ENCODE measurements at places on chromosomes 6 and 20. TPM values are rescaled to one million over a fixed set of nuclear protein-coding genes. Genes with fewer than 3 reads are reported as not detected.

The C6orf15 gene
- total RNA-seq: not detected

DNA sequence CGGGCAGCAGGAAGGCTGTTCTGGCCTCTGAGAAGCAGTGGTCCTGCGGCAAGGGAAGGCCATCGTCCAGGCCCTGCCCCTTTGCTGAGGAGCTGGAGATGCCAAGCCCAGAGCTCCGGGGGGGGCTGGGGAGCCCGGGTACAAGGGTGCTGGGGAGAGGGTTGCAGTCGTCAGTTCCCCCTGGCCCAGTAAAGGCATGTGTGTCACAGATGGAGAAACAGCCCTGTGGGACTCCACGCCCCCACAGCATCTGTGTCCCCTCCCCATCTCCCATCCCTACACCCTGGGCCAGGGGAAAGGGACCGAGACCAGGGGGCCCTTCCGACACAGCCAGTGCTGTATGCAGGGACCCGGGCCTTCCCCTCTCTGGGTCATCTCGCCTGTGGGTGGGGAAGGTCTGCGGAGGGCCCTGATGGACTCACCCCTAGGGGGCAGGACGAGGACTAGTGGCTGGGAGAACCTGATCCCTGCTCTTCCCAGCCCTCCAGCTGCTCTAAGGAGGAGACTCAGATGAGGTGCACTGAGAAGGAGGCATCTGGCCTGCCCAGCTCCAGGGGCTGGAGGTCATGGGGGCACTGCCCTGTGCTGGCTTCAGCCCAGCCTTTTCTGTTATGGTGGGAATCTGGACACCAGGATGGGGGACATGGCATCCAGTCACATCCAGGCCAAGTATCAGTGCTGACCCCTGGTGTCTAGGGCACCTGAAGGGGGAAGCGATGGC lies 609 bp downstream of the MYL9 start:
- no peak for DNase-seq

- DNase-seq: no peak
These were observed 182.4 kb upstream of the TSHZ2 start for GRCh38 chr20:52789716-52790115.

- no peak for DNase-seq
These were observed 30.4 kb downstream of the TRMT6 start for GRCh38 chr20:5919626-5920544.

DNA sequence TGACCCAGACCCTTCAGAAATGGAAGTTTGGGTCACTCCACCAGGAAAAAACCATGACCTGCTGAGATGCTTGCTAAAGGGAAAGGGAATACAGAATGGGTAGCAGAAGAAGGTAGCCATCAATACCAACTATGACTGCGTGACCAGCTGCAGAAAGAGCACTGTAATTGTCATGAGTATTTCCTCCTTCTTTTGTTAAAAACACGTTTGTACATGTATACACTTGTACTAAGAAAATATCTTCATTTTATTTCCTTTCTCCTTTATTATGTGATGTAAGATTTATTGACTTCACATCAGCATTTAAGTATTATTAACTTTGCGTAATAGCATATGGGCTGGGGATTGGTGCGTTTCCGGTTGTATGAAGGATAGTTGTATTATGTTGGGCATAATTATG lies 12.6 kb upstream of the MUC21 start:
- no peak for DNase-seq

DNA sequence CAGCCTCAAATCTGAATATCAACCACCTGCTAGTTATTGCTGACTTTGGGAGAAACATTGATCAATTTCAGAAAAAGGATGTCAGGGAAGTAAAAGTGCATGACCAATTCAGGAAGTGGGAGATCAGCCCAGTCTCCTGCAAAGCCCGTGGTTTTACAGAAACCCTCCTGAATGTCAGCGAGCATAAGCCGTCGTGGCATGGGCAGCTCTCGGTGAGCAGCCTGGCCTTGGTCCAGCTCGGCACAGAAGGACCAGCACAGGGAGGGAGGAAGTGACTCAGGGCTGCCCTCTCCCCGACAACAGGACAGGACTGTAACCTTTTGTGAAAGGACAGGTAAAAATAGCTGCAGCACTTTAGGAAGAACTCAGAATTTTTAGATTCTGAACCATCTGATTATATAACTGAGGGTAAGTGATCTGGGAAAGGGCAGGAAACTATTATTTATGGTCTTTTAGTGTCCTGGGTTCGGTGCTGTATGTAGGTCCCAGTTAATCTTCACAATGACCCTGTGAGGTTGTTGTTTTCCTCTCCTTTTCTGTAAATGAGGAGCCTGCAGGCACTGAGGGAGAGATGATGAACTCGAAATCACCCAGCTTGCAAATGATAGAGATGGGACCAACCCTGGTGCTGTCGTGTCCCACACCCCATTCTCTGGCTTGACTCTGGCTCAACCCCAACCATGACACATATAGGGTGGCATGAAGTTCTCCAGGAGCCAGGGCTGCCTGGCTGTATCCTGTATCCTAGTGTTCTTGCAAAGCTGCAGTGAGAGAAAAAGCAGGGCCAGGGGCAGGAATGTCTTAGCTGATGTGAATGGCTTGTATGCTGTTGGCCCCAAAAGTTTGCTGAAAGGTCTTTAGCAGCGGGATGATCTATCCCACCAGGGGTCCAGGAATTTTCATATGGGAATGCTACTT lies 37.6 kb downstream of the NRN1 start:
- no peak for DNase-seq

GRCh38 chr6:7674291-7674690 lies 51.6 kb upstream of the BMP6 start:
- DNase-seq: no peak

All from left colon (tissue), 2 donors.